Activated CD8-positive, alpha-beta memory T cell treated with anti-CD3 and anti-CD28 coated beads for 1 hour (primary cell): ENCODE measurements at places on chromosomes 3 and 15.

- no peak for DNase-seq
Observed at GRCh38 chr15:81492969-81493645, 119.1 kb upstream of the TMC3 start.

DNA sequence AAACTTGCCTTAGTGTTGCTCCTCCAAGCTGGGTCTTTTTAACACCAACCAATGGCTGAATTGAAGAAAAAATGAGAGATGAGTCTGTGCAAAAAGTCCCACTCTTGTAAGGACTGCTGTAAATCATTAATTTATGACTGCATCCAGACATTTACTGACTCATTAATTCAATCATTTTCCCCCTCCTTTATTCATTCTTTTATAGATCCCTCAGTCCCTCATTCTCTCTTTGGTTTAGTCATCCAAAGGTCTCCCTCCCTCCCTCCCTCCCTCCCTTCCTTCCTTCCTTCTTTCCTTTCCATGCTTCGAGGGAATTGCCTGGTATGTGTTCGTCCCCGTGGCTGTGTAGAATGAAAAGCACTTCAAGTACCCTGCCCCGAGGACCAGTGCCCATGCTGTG, 35.3 kb upstream of the MRPS22 start:
- no peak for DNase-seq

- DNase-seq = no peak
Observed at GRCh38 chr3:171862993-171863521, 19.9 kb downstream of the TMEM212 start.

DNA sequence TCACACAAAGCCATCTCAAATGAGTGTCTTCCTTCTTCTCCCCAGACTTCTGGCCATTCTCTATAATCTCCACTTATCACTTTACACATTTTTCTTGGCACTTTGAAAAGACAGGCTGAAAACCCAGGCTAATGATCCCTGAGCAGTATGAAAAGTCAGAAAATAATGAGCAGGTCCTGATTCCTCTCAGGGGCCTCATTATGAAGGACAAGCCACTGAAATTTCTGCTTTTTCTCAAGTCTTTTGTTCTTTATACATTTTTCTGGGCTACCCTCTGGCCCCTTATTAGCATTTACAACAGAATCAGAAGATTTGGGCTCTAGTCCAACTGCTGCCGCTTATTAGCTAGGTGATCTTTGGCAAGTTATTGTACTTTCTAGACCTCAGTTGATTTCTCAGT, 9.5 kb upstream of the ST6GAL1 start:
- DNase-seq = no peak

- DNase-seq = no peak
Observed at GRCh38 chr3:45628746-45629145, 34.2 kb downstream of the LIMD1 start.

DNA sequence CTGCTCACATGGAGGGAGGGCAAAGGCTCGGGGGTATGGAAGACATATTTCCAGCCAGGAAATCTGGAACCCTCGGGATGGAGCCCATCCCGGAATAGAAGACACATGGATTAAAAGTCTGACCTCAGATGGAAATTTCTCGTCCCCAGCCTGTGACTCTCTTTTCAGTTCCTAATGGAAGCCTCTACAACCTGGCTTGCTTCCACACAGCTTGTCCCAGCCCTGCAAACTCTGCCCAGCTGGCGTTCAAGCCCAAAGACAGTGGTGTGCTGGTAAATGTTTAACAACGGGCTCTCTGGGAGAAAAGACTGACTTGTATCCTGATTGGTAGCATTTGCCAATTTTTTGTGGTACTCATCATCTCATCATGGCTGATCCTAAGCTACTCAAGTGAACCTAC, 35.6 kb upstream of the TLE3 start:
- DNase-seq = no peak

DNA sequence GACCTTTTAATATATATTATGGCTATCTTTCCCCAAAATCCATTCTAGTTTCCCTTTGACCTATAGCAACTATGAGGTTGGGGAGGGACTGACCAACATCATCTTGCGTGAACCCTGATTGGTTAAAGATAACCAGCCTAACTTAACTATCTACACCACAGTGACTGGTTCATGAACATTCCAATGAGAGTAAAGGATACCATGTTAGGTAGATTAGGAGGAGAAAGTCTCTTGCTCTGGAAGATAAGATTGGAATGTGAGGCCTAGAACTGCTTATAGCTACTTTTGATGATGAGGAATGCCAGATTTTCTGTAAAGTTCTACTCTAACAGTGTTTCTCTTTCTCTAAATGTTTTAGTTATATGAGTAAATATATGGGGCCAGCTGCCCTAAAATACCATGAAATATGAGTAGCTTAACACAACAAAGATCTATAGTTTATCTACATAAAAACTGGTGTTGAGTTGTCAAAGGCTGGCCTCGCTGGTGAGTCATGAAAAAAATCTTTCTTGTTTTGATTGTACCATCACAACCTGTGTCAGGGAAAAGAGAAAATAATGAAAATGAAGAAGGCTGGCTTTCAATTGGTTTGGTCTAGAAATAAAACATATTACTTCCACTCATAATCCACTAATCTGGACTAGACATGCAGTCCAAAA, 481.4 kb downstream of the NSUN3 start:
- no peak for DNase-seq

- no peak for DNase-seq
Observed at GRCh38 chr15:52734329-52734728, 55.1 kb upstream of the ATOSA start.

- DNase-seq = no peak
Observed at GRCh38 chr15:39465843-39466749, 114.8 kb upstream of the THBS1 start.

DNA sequence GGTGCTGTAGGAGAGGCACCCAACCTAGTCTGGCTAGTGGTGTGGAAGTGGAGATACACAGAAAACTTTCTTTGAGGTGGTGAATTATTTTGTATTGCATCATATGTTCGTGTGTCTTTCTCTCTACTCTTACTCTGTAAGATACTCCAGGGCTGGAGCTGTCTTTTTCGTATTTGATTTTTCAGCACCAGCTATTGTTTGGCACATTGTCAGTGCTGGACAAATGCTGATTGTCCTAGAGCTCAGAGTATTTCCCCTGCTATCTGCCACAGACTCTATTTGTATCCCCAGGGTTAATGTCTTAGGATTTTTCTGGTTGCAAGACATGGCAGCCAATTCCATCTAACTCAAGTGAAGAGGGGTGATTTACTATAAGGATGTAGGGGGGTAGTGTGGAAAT, 110.5 kb downstream of the SAMMSON start:
- no peak for DNase-seq

GRCh38 chr15:64883997-64884511, 27.6 kb upstream of the ANKDD1A start:
- DNase-seq = peak; percentile 57

DNA sequence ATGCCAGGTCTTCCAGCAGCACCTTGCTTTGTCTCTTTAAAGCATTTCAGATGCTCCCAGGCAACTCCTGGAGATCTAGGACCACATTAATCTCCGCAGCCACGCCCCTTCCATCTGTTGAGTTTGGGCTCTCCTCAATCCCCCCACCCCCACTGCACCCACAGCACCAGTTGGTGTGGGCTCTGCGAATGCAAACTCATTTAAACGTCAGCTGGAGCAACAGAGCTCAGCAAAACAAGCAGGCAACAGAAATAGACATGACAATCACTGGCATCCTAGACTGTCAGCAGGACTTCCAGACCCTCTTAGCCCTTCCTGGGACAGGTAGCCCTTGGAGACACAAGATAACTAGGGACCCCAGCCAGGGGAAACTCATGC, 106.9 kb downstream of the LSM3 start:
- DNase-seq = no peak

GRCh38 chr3:72077473-72078259, 292.7 kb upstream of the PROK2 start:
- DNase-seq = no peak

- DNase-seq = no peak
Observed at GRCh38 chr15:71551566-71551965, 258.8 kb upstream of the NR2E3 start.

- DNase-seq = no peak
Observed at GRCh38 chr3:130901463-130902204, 7.8 kb downstream of the ATP2C1 start.

DNA sequence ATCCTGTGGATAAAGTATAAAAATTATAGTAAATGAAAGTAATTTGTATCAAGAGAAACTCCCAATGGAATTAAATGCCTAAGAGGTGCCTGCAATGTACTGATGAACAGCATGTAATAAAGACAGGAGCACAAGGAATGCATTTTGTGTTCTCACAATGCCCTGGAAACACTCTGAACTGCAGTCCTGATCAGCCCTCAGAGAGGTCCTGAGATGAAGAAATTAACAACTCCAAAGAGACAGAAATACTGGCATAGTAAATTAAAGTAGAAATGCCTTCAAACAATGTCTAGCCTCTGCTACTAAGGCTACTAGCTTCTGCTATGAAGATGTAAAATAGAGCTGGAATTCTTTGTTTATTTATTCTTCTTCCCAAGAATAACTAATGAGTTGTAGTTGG, 59.9 kb downstream of the CFAP20DC start:
- DNase-seq = no peak

DNA sequence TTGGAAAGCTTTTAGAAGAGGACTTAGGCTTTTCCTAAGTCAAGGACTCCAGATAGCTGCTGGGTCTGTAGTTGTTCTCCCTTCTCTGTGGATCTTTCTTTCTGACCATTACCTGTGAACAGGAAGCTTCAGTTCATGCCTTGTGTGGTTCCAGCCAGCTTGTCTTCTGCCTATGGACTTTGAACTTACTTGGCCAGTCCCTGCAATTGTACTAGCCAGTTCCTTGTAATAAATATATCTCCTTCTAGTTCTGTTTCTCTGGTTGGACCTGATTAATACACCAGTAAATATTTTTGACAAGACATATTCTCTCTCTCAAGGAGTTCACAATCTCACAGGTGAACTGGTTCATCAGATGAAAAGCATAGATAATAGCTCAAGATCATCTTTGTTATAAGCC, 341.3 kb upstream of the DPPA4 start:
- DNase-seq = no peak

GRCh38 chr3:171458864-171459136, 1.4 kb downstream of the TNIK start:
- DNase-seq = no peak

DNA sequence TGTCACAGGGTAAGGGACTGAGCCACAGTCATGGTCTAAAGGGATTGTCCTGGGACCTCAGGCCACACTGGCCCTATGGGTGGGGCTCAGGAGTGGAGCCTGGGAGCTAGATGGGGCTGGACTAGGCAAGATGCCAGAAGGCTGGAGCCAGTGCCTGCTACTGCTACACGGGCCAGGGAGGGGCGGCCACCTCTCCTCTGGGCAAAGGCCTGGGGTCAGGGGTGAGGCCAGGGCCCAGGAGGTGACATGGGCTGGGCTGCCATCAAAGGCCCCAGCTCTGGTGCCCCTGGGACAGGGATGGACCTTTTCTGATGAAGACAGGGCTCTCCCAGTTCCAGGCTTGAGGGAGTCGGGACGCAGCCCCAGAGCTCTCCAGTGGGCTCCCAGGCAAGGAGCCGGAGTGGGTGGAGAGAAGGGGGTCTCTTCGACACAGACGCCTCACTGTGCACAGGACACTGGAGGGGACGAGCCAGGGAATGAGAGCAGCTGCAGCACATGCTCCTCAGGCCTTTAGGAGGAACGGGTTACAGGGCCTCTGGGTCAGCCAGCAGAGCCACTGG, 62.1 kb upstream of the IQSEC1 start:
- DNase-seq = no peak

DNA sequence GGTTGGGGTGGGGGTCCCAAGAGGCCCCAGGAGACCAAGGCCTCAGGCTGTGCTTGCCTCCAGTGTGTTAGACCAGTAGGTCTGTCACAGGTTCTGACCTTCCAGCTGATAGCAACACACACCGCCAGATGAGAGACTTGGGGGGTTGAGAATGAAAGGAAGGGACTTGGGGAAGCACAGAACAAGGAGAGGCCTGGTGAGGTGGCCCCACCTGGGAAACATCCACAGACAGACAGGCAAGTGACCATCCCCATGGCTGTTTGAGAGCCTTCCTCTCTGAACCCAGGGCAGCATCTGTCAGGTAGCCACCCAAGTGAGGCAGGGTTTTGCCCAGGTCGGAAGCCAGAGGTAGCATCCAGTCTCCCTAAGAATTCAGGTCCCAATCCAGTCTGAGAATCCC, 35.0 kb upstream of the VPS8 start:
- no peak for DNase-seq

DNA sequence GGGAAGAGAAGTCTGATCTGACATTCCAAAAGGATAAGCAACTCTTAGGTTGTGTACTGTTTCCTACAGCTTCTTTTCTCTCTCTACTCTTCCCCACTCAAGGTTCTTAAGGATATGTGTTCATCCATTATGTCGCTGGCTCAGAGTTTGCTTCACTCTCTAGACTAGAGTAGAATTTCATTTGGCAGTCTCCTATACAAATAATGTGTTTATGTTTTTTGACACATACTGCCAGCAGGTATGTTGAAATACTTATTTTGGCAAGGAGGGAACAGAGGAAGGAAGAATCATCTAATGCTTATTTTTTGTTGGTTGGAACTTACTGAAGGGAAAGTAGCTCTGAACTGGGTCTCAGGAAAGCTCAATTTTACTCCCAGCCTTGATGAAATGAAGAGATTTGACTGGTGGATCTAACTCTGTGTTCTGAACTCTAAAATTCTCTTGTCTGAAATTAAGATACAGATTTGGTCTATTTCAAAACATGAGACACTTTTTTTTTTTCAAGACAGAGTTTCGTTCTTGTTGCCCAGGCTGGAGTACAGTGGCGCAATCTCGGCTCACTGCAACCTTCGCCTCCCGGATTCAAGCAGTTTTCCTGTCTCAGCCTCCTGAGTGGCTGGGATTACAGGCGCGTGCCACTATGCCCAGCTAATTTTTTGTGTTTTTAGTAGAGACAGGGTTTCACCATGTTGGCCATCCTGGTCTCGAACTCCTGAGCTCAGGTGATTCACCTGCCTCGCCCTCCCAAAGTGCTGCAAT, 7.6 kb upstream of the EMC3 start:
- DNase-seq = no peak

DNA sequence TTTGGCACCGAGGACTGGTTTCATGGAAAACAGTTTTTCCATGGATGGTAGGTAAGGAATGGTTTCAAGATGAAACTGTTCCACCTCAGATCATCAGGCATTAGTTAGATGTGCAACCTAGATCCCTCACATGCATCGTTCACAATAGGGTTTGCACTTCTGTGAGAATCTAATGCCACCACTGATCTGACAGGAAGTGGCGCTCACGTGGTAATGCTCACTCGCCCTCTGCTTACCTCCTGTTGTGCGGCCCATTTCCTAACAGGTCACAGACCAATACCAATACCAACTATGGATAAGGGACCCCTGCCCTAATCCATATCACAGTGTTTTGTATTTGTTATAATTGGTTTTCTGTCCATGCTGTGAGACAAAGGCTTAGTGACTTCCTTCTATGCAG, 58.9 kb downstream of the SLMAP start:
- peak; percentile 16 for DNase-seq

DNA sequence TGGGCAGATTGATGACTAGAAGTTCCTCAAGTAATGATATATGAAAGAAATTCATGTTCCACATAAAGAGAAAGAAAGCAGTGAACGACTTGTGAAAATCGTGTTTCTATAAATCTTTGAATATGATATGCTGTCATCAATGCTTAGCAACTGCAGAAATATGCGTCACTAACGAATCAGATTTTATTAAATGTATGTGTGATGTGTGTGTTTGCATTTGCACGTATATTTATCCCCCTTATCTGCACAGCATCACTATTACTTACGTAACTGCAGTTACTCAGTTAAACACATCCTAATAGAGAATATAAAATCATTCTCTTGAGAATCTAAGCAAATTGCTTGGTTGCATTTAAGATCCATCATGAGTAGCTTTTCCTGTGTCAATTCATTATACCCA, 468.6 kb downstream of the FGF12 start:
- DNase-seq = no peak
